NCI-H1092 (cell line): ENCODE measurements at places on chromosomes 16 and 17.

- no peak for DNase-seq
Measured at GRCh38 chr16:73048292-73049080, 558 bp upstream of the ZFHX3 start.

DNA sequence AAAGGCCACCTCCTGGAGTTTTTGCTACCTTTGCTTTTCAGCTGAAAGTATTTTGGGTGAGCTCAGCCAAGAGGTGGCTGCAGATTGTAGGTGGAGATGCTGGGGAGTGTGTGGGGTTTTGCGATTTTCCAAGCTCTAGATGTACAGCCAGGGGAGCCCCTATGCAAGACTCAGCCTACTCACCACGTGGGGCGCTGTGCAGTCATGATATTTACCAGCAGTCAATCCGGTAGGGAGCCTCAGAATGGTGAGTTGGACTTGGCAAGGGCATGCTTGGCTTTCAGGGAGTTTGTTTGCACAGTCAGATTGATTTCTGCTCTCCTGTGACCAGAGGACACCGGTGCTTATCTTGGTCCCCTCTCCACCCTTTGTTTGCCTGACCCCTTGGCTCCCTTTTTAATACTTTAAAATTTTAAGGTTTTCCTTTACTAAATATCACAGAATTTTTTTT, 175.3 kb downstream of the UTP18 start:
- DNase-seq, result peak; percentile 92

- DNase-seq, result no peak
Measured at GRCh38 chr17:66398059-66398458, 95.6 kb downstream of the PRKCA start.

GRCh38 chr16:47158992-47159391, 15.2 kb upstream of the NETO2 start:
- no peak for DNase-seq

DNA sequence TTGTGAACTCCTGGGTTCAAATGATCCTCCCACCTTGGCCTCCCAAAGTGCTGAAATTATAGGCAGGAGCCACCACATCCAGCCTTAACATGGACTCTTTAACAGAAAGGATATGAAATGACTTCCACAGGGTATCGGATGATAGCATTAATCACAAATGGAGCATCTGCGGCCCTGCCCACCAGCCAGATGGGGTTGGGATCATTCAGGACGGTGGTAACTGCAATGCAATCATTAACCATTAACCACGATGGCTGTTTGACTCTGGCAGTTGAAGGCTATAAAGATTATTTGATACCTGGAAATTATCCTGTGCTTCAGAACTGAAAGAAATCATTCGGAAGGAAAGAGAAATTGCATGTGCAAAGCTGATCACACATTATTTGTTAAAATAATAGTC, 5.3 kb upstream of the CHST5 start:
- no peak for DNase-seq

GRCh38 chr17:28112181-28112580, 69.7 kb downstream of the NLK start:
- no peak for DNase-seq

DNA sequence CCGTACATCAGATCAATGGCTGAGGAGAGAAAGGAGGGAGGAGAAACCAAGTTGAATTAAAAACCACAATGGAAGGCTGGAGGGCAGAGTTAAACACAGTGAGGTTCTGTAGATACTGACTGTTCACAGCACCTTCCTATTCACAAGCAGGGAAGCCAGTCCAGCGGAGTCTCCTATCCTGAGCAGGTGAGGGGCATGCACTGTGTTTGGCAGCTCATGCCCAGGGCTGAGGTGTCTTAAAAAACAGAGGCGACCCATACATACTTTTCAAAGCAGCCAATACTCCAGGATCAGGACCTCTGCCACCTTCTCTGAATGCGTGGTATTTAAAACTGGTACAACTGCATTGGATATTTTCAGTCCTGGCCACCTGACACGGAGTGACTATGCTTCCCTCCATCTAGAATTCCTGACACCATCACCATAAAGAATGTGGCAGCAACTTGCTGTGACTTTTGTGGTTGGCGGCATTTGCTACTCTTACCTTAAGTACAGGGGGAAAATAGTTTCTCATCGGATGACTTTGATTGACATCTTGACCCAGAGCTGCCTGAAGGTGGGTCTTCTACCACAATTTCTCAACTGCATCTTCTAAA, 21.5 kb downstream of the USP22 start:
- no peak for DNase-seq

DNA sequence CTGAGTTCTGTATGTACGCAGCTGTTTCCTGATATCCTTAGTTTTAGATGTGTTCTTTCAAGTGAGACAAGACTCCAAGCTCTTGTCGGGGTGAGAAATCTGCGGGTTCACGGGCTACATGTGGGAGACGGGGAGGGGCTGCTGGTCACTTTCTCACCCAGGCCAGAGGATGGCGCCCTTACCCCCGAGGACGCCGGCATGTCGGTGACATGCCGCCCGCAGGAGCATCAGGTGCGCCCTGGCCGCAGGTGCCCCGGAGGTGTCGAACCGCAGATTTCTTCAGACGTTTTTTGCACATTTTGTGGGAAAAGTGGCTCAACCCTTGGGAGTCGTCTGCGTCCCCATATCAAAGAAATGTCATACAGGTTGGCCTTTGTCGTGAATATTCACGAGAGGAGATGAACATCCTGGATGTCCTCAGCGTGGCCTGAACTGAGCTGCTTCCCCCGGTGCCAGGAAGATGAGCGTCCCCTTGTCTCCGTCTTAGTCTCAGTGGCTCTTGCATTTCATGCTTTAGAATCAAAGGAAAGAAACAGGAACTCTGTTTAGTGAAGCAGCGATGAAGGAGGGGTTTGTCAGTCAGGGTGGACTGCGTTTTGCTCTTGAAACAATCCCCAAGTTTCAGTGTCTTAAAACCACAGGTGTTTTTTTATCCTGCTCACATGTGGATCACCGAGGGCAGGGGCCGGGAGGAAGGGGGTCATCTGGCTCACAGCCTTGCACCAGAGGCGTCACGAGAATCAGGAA, 75.4 kb upstream of the ZNF750 start:
- DNase-seq, result no peak

DNA sequence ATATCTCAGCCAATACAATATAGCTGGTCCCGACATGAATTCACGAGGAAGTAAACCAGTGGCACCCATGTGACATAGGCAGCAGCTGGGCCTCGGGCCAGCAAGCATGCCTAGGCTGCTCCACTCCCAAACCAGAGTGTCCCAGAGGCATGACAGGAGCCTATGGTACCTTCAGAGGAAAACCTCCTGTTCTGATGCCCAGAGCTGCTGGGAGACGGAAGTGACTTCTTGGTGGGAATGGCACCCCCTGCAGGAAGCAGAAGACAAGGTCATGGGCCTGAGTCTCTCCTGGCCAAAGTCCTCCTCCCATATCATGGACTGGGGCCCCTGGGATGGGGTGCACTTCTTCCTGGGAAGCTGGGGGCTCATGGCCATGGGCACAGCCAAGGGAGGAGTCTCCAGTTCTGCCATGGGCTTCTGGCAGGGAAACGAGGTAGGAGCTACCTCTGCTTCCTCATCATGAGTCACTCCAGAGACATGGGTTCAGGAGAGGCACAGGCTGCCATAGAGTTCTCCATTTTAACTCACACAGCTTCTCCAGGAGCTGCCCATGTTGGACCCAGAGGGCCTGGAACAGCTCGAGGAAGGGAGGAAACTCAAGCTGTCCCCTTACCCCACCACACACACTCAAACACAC, 13.4 kb downstream of the FBF1 start:
- no peak for DNase-seq

GRCh38 chr17:67244431-67245072, 444 bp downstream of the HELZ start:
- no peak for DNase-seq

- no peak for DNase-seq
Measured at GRCh38 chr17:71725811-71726210, 395.0 kb upstream of the SOX9 start.

DNA sequence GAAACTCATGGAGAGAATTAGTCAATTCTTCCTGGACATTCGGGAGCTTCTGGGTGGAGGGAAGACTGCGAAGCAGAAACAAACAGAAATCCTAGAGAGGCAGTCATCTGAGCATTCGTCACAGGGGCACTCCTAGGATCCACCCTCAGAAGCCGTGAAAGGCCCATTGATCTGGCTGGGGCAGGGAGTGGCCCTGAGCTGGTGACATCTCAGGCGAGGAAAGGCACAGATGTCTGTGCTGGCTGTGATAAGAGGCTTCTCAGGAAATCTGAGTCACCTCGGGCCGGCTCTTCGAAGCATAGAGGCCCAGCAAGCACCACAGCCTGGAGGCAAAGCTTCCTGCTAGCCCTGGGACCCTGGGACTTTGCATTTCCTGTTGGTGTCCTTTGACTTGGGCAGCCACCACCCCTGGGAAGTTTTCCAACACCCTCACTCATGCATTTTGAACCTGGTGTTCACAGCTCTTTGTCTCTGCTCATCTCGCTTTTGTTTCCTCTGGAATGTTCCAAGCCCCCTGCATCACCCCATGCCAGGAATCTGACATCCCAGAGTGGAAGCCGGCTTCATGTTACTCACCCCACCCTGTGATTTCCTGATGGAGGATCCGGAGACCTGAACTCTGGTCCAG, 23.3 kb upstream of the CDRT4 start:
- DNase-seq, result no peak

DNA sequence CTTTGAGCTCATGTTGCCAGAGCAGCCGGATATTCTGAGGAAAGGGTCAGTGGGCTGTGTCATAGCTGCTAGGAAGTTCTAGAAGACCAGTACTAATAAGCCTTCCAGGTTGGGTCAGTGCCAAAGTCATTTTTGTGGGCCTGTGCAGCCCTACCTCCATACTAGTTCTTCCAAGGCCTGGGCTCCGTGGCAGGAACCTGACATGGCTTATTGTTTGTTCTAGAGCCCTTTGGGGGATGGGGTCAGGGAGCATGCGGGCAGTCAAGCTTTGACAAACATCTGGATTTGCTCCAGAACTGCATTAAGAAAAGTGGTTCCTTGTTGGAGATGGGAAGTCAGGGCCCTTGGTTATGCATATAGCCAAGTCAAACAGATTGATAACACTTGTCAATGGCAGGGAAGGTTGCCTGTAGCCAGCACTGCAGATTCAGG, 7.6 kb downstream of the ALKBH5 start:
- no peak for DNase-seq

GRCh38 chr17:67035131-67036083, 8.9 kb upstream of the CACNG1 start:
- no peak for DNase-seq

- DNase-seq, result no peak
Measured at GRCh38 chr16:79042886-79043285, 557.7 kb downstream of the MAF start.

DNA sequence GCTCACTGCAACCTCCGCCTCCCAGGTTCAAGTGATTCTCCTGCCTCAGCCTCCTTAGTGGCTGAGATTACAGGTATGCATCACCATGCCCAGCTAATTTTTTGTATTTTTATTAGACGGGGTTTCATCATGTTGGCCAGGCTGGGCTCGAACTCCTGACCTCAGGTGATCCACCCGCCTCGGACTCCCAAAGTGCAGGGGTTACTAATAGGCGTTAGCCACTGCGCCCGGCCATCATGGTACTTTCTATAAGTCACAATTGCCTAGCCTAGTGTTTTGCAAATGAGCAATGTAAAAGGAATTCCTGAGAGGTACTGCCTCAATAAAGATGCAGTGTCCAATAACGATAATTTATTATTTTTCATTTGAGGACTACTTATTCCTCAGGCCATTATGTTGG, 13.9 kb upstream of the PSMC3IP start:
- no peak for DNase-seq

DNA sequence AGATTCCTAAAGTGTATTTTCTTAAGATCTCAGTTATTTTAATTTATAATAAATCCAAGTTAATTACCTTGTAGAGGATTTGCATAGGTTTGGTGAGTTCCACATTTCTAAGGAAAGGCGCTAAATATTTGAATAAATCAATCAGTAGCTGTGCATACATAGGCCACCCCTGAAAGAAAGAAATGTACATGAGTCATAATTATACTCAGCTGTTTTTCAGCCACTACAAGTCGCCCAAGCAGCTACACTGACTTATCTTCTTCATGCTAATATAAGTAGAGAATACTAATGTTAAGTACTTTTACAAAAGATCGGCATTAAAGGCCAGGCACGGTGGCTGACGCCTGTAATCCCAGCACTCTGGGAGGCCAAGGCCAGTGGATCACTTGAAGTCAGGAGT, 14.9 kb downstream of the SETD6 start:
- DNase-seq, result no peak

DNA sequence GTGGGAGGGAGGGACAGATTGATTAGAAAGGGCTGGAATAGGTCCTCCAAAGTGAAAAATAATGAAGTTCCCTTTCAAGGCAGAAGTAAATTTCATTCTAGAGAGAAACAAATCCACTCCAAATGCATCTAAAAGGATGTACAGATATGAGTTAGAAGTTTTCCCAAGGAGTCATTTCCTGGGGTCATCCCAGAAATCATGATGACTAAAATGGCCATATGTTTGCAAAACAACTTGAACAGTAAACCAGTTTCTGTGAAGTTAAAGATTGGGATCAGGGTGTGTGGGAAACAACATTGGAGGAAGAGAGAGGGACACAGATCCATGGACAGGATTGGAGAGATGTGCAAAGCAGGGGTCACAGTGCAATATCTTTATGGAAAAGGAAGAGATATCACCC, 32.5 kb upstream of the ARHGAP44 start:
- no peak for DNase-seq

DNA sequence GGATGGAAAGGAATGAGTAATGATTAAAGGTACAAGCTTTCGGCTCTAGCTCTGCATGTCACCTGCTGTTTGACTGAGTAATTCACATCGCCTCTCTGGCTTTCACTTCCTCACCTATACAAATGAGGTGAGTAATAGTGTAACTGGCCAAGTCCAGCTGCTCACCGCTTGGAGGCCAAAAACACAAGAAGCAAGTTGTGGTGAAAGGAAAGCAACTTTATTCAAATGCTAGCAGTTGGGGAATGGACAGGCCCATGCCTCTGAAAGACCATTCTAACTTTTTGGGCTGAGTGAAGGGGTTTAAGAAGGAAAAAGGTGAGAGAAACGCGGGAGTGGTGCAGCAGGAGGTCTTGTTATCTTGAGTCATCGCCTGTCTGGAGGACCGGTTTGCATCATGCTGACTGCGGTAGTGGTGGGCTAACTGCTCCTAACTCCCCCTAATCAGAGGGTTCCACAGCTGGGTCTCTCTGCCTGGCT, 45.7 kb upstream of the CSNK2A2 start:
- DNase-seq, result no peak

- no peak for DNase-seq
Measured at GRCh38 chr17:79050551-79050950, 24.1 kb upstream of the ENGASE start.

GRCh38 chr16:14097182-14097959, 26.3 kb downstream of the MRTFB start:
- no peak for DNase-seq

DNA sequence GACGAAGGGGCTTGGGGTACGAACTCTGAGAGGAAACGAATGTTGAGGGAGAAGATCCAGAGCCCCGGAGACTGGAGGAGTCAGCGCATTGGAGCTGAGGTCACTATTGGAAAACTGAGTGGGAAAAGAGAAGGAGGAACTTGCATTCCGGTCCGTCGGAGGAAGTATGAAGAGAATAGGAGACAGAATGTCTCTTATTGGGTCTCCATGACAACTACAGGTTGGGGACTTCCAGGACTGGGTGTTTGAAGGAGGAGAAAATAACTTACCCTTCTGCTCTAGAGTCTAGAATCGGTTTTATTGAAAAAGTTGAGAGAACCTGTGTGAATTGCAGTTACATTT, 537 bp downstream of the GOSR1 start:
- DNase-seq, result no peak
